Mucosa of descending colon (tissue), 3 donors: ENCODE measurements at places on chromosomes 4 and X.
A peak's percentile ranks its signal among the peaks of the same experiment; 100 is the strongest.

DNA sequence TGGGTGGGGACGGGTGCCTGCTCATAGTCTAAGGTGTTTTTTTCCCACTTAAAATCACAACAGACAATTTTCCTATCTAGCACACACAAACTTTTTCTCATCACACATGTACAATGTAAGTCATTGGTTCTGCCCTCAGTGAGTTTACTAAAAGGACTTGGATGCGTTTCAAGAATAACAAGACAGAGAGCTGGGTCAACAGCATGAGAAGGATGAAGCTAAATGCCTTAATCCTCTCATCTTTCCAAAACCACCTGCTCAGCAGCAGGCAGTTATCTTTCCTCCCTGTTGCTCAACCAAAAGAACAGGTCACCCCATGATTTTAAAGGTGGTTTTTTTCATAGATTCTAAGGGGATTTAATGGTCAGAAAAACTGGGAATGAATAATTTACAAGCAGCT lies 40.1 kb downstream of the OFD1 start:
- DNase-seq = no peak

DNA sequence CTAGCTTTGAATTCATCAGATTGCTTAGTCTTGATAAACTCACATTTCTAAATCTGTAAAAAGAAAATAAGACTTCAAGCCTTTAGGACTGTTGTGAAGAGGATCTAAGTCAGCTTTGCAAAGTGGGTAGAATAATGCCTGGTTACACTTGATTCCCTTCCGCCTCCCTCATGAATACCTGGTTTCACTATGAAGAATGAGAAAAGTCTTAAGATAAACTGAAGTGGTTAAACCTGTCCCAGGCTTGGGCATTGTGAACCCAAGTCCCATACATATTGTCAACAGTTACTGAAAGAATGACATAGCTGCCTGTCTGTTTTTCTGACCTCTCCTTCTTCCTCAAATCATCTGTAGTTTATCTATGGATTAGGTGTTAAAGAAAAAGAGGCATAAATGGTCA lies 16.7 kb upstream of the GBA3 start:
- no peak for DNase-seq

- DNase-seq = no peak
Observed at GRCh38 chr4:180610324-180610723, 1632.9 kb upstream of the TENM3 start.

GRCh38 chr4:140720387-140721304 lies 35.5 kb downstream of the TBC1D9 start:
- DNase-seq = no peak

DNA sequence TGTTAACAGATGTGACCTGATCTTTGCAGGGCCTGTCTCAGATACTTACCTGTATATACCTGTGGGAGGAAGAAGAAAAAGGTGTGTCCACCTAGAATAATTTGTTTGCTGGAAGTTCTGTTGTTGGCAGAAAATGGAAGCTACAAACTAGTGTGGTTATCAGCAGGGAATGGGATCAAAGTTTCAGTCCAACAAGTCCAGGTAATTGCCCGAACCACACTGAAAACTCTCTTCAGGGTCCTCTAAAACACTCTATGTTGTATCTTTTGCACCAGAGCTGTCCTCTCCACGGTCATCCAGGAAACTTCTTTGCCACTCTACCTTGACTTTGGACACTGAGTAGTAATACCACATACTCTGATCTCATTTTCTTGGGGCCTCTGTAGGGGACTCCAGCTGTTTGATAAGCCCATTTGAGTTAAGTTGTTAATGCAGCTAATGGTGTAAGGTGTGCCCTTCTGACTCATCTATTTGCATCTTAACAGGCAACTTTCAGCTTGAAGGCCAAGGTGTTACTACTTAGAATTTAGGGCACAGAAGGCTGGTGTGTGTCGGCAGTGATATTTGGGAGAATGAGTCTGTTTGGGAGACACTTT lies 38.7 kb upstream of the GATB start:
- DNase-seq = no peak

DNA sequence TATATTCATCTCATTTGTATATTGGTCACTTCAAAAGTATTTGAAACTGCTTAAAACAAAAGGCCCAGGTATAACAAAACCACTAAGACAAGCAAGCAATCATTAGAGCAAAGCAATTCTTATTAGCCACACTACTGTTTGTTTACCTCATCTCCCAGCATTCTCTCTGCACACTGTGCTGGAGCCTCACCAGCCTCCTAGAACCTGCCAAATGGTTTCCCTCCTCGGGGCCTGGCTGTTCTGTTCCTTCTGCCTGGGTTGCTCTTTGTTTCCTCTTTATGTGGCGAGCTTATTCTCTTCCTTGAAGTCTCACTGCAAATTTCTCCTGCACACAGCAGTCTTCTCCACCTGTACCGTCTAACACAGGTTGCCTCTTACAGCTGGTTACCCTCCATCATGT lies 67.5 kb upstream of the MND1 start:
- DNase-seq = no peak

DNA sequence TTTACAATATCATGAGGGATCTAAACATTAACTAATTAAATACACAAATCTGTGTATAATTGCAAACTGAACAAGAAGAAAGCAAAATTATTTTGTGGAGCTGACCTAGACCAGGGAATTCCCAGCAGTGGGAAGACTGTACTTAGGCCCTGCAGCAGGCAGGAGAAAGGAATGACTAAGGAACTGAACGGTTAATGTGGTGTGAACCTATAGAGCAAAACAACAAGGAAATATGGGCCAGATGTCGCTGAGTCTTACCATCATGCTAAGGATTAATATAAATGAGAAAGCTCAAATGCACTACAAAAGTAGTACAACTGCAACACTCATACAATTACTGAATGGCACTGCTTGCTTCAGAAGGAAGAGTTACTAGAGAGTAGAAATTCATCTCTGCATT lies 120.3 kb upstream of the ATXN3L start:
- no peak for DNase-seq

DNA sequence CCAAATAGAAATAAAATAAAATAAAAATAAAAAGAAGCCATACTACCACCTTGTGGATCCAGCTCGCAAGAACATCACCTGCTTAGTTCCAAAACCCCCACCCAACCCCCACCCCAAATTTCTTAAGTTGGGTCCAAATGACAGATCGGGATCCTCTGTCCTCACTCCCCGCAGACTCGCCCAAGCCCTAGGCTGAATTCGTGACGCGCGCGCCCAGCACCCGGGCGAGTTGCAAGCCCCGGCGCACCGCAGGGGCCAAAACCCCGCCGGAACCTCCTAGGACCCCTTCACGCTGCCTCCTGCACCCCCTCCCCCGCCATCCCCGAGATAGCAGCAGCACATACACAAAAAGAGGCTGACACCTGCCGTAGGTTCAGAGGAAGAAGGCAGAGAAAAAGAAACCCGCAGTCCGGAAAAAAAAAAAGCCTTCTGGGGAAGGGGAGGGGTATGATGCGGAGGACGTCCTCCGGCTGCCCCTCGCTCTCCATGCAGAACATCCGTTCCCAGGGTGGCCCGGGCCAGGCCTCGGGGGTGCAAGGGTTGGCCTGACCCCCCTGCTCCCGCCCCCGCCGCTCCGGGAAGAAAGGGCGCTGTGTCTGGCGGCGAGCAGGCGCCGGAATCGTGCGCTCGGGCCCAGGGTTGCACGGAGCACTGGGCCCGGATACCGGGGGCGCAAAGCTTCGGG lies 2.6 kb downstream of the NLGN4X start:
- DNase-seq = no peak

GRCh38 chr4:152659806-152660205 lies 20.0 kb downstream of the TMEM154 start:
- DNase-seq = no peak

DNA sequence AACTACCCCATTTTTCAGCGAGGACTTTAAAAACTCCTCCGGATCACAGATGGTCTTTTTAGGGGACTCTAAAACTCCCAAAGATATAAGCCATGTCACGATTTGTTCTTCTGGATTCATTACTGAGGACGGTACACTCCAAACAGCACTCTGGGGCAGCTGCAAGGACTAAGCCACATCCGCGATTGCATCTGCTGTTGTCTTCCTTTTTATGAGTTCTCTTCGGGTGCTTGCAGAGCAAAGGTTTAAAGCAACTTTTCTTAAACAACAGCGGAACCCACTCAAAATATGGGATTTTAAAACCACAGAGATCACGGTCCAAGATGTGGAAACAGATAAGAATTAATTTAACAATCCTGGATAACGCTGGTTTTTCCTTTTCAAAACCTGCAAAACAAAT lies at the start of gene ARHGEF6:
TSS of gene ARHGEF6 (minus strand) at position 170 of the 400 bp plus-strand sequence. CDS start at position 120, 50 bp downstream.
- no peak for DNase-seq

DNA sequence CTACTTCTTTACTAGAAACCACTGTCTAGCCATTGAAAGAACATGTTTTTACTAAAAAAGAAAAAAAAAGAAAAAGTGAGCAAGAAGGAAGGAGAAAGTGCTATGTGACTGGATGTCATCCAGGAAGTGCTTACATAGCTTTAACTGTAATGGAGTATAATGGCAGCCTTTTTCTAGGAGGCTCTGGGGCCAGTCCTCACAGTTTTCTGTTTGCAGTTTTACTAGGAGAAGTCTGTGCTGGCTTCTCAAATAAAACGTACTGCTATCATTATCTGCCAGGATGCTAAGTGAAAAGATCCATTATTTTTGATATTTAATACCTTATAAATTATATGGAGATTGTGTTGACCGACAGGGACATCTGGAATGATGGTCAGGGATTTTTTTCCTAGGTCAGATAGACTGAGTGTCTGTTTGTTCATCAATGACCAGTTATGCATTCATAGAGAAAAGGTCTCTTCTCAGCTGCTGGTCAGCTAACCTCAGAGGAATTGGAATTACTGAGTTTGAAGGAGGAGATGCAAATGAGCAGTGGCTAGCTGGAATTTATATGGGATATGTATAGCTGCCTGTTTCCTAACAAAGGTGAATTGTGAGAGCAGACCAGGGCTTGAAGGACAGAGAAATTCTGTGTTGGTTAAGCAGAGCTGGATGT lies 21.7 kb downstream of the LPAR4 start:
- no peak for DNase-seq

GRCh38 chr4:148344352-148344751 lies 97.9 kb downstream of the NR3C2 start:
- DNase-seq = no peak

GRCh38 chr4:176810481-176811249 lies 17.9 kb upstream of the VEGFC start:
- no peak for DNase-seq

- DNase-seq = no peak
Observed at GRCh38 chrX:20227116-20227515, 39.6 kb downstream of the RPS6KA3 start.

- DNase-seq = peak; percentile 12
Observed at GRCh38 chr4:92387459-92388069, 83.8 kb downstream of the GRID2 start.

DNA sequence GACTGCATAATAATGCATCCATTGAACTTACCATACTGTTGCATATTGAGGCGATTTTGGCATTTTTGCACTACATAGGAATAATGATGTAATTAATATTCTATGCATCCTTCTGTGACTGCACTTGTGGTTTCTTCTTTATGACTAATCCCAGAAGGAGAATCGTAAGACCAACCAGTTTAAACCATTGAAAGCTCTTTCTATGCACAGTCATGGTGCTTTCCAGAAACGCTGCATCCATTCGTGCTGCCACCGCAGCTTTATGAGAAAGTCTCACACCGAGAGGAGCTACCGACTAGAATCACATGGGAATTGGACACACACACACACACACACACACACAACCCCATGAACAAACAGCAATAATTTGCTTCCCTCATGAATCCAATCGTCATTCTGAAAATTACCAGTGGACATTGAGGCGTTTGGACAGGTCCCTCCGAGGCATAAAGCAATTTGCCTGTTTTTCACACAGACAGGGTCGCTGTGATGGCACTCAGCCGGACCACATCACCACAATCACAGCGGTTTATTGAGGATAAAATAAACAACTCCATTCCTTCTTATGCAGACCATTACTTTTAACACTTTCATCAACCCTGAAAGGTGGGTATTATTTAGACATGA lies 64.2 kb downstream of the PACRGL start:
- DNase-seq = no peak

GRCh38 chr4:158857951-158858350 lies 89.1 kb downstream of the FNIP2 start:
- no peak for DNase-seq

DNA sequence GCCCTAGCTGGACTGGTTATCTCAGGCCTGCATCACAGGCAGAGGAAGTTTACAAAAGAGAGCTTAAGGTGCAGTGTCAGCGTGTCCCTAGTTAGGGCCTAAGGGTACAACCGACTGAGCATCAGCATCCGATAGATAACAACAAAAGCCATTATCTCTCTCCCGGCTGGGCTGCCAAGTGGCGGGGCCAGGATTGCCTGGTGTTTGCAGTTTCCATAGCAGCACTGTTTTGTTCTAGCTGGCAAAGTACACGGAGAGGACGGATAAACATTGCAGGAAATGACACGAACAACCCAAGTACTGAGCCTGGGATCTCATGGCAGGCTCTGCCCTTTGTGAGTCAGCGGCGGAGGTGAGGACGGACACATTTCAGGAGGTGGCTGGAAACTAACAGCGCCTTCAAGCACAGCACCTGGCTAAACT lies 104.7 kb upstream of the NOCT start:
- DNase-seq = peak; percentile 67

DNA sequence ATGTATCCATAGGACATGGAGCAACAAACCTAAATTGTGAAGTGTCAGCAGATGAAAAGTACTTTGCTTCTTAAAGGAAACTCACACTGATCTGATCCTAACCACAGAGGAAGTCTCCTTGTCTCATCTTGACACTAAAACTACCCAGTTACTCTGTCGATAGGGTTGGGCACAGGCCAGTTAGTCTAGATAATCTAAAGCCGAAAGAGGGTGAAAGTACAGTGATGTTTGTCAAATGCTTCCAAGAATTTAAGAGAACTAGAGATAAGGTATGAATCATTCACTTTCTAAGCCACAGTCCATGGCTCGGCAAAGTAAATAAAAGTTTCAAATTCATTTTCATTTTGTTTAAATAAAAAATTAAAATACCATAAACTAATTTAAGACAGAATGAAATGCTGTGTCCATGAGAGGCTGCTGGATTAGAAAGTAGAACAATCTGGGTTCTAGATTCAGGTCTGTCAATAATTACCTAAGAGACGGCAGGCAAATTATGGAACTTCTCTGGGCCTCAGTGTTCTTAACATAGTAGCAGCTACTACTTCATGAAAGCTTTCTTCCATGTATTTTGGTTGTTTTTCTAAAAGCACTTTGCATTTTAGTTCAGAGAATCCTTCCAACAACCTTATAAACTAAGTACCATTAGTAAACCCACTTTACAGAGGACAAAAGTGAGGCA lies 176.7 kb downstream of the LDB2 start:
- DNase-seq = no peak

DNA sequence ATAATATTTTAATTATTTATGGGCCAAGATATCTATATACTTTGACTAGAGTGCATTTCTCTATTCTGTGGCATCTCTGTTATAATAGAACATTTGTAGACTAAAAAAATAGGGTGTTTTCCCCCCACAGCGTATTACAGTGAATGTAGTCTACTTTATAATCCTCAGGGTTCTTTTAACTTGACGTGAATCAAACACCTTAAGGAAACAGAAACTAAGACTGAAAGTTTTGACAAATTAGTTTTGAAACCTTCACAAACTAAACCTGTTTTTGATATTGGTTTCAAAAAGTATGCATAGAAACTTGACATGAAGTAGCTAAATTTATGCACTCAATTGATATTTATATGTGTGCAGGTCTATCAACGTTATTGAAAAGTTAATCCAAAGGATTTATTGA lies 1963.1 kb upstream of the TENM3 start:
- DNase-seq = no peak

GRCh38 chrX:1449036-1449822 lies 3.5 kb downstream of the ASMTL start:
- peak; percentile 1 for DNase-seq

GRCh38 chrX:85859426-85859825 lies 187.9 kb downstream of the CHM start:
- no peak for DNase-seq

GRCh38 chr4:120520761-120521160 lies 401.8 kb downstream of the PRDM5 start:
- no peak for DNase-seq
